ENCODE measurements at places on chromosomes 12 and 14.

- no peak for DNase-seq
Measured at GRCh38 chr12:109731806-109732205, 18.2 kb downstream of the FAM222A start.

- DNase-seq: peak; percentile 88
Measured at GRCh38 chr14:103519043-103519836, 3.4 kb downstream of the CKB start.

DNA sequence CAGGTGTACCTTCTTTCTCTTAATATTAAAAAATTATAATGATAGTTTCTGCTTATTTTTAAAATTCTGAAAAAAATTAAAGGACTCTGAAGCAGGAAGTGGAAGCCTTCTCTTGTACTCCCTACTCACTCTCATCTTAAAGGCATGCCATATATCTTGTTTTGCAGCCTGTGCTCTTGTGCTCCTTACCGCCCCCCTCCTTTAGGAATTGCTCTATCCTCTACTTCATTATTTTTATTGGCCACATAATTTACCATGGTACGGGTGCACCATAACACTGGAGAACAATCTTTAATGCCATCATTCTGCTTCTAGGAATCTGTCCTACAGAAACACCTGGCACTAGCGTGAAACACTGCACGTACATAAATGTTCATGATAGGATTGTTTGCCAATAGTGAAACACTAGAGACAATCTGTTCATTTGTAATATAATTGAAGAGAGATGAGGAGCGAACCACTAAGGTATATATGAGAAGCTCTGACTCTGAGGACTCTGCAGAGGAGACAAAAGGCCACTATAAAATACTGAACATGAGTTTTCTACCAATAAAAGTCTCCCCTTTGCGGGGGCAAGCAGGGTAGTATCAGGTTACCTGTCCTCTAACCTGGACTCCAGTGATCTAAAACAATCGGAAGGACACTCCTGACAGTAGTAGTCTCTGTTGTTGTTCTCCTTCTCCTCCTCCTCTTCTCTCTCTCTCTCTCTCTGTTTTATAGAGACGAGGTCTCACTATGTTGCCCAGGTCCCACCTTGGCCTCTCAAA lies 6.3 kb upstream of the NYNRIN start:
- no peak for DNase-seq

DNA sequence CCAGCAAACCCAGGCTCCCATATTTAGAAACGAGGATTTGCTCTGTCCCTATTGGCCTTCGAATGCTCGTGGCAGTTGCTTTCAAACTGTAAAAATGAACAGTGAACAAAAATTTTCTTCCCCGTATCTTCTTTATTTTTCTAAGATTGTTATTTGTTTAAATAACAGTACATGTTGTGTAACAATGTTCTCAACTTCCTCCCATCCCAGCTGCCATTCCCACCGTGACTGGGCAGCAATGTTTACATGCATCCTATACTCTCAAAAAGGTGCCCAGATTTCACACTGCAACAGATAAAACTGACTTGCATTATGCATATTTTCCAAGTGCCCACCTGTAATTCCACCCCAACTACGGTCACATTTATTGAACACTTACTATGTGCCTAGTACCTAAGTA lies 12.8 kb downstream of the VCPKMT start:
- DNase-seq: no peak

DNA sequence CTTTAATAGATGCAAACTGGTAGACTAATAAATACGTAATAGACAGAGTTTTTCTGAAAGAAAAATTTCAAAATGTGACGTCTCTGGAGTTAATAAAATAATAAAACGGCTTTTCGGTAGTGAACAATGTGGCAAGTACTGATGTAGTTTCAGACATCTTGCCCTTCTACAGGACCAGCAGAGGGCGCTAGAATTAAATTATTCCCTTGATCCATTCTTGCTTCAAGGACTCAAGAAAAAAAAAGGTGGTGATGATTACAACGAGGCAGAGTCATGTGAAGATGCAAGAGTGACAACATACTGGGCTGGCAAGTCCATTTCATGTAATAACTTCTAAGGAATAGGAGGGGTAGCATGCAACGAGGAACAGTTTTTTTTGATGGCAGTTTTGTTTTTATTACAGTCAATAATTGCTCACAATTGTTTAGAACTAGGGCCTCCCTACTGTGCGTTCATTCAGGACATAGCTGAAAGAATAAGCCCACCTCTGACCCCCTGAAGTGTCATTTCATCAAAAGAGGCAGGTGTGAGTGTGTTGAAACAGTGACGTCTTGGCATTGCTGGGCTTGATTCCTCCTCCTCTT lies 101.0 kb upstream of the GZMB start:
- peak; percentile 39 for DNase-seq

GRCh38 chr14:72714871-72715214 lies 179.1 kb downstream of the DPF3 start:
- DNase-seq: no peak

DNA sequence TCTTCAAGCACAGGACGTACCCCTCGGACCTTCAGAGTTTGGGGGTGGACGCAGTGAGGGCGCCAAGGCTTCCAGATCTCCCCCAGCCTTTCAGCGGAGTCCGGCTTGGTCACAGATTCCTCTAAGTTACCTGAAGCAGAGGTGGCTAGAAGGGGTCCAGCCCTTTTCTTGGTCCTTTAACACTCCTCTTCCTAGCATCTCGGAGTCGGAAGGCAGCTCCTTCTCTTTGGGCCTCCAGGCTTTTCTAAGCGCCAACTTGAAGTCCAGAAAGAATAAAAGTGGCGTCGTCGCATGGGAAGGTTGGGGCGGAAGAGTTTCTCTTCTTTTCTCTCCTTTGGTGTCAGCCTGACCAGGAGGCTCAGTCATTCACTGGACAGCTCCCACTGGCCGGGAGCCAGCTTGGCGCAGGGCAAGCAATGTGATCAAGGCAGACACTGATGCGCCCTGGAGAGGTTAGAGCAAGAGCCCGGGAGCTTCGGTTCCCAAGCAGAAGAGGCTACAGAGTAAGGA lies 9.6 kb downstream of the OR6S1 start:
- no peak for DNase-seq

GRCh38 chr12:25811656-25812126 lies 146.8 kb upstream of the RASSF8 start:
- DNase-seq: no peak
